Omental fat pad (tissue), 4 donors: ENCODE measurements at places on chromosomes 16 and 17.

GRCh38 chr16:87627542-87628245 is 25.4 kb downstream of the JPH3 start:
- no peak for DNase-seq

DNA sequence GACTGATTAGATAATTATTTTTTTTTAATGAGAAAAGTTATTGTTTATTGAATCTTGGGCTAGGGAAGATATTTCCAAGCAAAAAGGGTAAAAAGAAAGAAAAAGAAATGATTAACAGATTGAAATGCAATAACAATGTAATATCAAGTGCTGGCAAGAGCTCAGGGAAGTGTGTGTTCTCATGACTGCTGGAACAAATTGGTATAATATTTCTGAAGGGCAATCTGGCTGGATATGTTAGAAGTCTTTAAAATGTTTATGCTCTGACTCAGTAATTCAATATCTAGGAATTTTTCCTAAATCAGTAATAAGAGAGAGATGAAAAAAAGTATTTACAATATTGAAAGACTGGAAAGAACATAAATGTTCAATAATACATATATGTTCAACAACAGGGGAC is 7.6 kb upstream of the ZNF624 start:
- no peak for DNase-seq

- DNase-seq, result no peak
Observed at GRCh38 chr16:85736921-85737320, 14.0 kb downstream of the C16orf74 start.

GRCh38 chr17:57538736-57539456 is 206.2 kb downstream of the CCDC182 start:
- no peak for DNase-seq

DNA sequence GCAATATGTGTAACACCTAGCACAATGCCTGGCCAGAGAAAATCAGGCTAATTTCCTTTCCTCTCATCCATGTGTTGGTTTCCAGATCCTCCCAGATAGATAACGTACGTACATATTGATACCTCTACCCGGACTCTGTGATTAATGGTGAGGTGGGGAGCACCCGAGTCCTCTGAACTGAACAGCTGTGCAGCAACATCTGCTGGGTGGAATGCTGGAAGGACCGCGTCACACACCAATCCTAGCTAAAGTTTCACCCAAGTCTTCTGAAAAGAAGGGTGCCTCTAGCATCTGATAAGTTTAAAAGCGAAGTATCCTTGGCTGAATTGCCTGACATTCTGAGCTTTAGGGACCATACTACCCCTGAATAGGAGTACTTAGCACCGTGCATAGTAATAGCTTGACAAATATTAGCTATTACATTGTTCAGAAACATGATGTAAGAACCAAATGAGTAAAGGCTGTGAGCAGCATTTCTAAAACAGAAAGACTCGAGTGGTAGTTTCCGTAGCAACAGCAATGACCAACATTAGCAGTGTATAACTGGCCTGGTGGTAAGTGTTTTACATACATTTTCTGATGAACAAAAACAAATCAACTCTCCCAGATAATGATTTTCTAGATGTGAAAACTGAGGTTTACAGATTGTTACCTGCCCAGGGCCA is 91.4 kb downstream of the SYCE1L start:
- no peak for DNase-seq

GRCh38 chr16:87604634-87605111 is 2.4 kb downstream of the JPH3 start:
- no peak for DNase-seq

- DNase-seq, result no peak
Observed at GRCh38 chr17:40551879-40552768, 13.1 kb downstream of the CCR7 start.

DNA sequence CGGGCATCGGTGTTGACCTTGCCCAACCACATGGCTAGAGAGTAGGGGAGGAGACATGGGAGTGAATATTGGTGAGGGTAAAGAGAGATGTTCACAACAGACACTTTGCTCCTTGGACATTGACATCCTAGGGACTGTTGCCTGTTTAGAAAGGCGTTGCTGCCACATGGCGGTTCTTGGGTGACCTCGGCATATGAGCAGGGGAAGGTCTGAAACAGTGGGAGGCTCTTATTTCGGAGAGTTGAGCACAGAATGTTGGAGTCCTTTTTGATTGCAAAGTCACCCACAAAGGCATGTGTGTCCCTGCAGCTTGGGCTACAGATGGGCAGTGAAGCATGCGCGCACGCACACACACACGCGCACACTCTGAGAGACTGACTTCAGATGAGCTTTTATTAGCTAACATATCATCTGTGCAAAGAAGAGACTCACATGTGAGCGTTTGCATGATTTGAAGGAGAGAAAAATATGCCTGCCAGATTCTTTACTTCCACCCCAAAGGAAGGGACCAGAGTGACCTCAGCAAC is 104.4 kb downstream of the SHISA9 start:
- no peak for DNase-seq

- no peak for DNase-seq
Observed at GRCh38 chr16:79430191-79430678, 170.3 kb downstream of the MAF start.

GRCh38 chr17:2602597-2603017 is 9.2 kb downstream of the PAFAH1B1 start:
- no peak for DNase-seq

DNA sequence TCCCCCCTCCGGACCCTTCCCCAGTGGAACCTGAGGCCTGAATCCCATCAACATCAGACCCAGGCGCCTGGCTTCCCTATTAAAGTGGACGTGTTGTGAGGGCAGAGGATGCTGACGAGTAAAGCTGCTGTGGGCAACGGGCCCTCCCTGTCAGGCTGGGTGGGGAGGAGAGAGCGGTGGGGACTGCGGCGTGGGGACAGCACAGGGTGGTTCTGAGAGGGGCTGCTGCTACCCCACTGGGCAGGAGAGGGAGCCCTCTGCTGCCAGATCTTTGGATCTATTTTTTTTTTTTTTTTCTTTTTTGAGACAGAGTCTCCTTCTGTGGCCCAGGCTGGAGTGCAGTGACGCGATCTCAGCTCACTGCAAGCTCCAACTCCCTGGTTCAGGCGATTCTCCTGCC is 5.9 kb downstream of the CA5A start:
- DNase-seq, result no peak

- DNase-seq, result no peak
Observed at GRCh38 chr16:86455116-86455515, 55.2 kb upstream of the FOXF1 start.

DNA sequence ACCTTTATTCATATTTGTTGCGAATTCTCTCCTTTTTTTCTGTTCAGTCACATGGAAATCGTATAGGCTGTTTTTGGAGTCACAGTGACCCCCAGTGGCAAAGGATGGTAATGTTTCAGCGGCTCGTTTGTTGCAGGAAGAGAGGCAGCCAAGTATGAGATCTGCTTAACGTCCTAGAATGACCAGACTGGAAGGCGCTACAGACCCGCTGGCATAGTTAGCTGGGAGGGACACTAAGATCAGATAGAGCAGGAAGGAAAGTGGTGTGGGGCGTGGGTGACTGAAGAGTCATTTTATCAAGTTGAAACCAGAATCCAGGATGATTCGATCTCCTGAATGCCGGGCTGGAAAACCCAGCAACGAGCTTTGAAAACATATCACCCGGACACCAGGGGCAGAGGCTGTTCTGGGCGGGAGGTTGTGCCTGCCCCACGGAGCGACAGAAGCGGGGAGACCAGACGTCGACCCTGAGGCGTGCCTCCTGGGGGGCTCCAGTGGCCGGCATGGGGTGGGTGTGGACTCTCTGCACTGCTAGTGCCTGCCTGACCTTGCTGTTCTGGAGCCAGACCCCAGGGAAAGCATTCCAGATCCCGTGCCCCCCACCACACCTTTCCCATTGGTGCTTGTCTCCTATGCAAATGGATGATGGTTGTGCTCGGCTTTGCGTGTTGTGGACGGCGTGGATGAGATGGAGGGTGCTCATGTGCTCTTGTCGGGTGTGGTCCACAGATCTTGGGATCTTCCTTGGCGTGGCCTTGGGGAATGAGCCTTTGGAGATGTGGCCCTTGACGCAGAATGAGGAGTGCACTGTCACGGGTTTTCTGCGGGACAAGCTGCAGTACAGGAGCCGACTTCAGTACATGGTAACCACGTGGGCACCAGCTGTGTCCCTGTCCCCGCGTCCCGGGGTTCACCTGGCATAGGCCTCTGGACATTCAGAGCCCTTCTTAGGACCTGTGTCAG is 7.7 kb downstream of the IL34 start:
- peak; percentile 70 for DNase-seq
